ENCODE measurements at places on chromosomes 1 and 21. TPM values are rescaled to one million over a fixed set of nuclear protein-coding genes. Genes with fewer than 3 reads are reported as not detected.

AADACL4 gene
- not detected for total RNA-seq

PI4KB gene
- 61.9 TPM for total RNA-seq

TNN gene
- total RNA-seq: 0.51 TPM

WNT9A gene
- 0.57 TPM for total RNA-seq

LCE3D gene
- not detected for total RNA-seq

SLC45A1 gene
- 1.3 TPM for total RNA-seq

CD53 gene
- 21.7 TPM for total RNA-seq

NPR1 gene
- 49.1 TPM for total RNA-seq

TRPM2 gene
- total RNA-seq: 2.9 TPM

TMPRSS15 gene
- total RNA-seq: not detected

LMOD1 gene
- total RNA-seq: 44.7 TPM

HCRTR1 gene
- not detected for total RNA-seq

GPR3 gene
- not detected for total RNA-seq

CACHD1 gene
- total RNA-seq: 24.3 TPM

SPRR2A gene
- not detected for total RNA-seq

SH3GLB1 gene
- total RNA-seq: 101 TPM

KCNK1 gene
- total RNA-seq: 0.88 TPM

PLPPR4 gene
- total RNA-seq: 0.75 TPM

GFI1 gene
- 1.6 TPM for total RNA-seq

KRTAP21-2 gene
- total RNA-seq: not detected

OLFM3 gene
- not detected for total RNA-seq

LIPI gene
- not detected for total RNA-seq

Data from subcutaneous adipose tissue (tissue), 4 donors.